Right renal pelvis (tissue), 4 donors: ENCODE measurements at places on chromosomes 16 and 17. TPM values are rescaled to one million over a fixed set of nuclear protein-coding genes. Genes with fewer than 3 reads are reported as not detected.
A peak's percentile ranks its signal among the peaks of the same experiment; 100 is the strongest.

GRCh38 chr17:40726919-40727318 is 23.4 kb upstream of the KRT24 start:
- DNase-seq = no peak

- DNase-seq = no peak
Measured at GRCh38 chr17:2937331-2938003, 125.9 kb downstream of the OR1D5 start.

DNA sequence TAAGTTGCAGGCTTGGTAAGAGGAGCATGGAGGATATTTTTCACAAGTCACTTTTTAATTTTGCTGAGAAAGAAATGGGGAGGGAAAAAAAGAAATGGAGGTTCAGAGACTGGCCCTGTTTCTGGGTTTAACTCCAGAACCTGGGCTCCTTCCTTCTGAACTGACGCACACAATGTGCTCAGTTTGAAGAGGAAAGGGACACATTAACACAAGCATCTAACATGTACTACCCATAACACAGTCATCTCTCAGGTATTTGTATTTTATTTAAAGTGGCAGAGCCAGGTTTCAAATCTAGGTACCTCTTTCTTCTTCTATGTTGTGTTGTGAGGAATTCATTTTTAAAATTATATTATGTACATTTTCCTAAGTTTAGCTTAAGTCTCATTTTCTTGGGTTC is 5.3 kb upstream of the TMEM100 start:
- no peak for DNase-seq

GRCh38 chr17:72724267-72724666 is 368.2 kb downstream of the SLC39A11 start:
- no peak for DNase-seq

- no peak for DNase-seq
Measured at GRCh38 chr17:49093131-49093530, 39.4 kb upstream of the B4GALNT2 start.

- DNase-seq = no peak
Measured at GRCh38 chr16:76669288-76669687, 392.1 kb downstream of the CNTNAP4 start.

DNA sequence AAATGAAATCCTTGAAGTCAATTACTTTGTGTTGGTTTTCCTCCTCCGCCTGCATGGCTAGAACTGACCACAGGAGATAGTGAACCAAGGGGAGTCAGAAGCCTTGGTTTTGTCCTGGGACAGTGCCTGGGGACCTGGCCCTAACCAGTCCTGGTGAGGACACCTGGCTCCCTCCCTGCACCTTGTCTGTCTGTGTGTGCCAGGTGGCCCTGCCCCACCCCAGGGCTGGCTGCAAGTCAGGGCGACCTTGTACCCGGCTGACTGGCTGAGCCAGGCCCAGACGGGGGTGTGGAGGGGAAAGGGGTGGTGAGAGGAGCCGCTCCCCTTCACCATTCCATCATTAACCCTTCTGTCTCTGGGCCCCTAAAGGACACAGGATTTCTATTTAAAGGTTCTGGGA is 3.4 kb downstream of the RAPGEFL1 start:
- DNase-seq = no peak

DNA sequence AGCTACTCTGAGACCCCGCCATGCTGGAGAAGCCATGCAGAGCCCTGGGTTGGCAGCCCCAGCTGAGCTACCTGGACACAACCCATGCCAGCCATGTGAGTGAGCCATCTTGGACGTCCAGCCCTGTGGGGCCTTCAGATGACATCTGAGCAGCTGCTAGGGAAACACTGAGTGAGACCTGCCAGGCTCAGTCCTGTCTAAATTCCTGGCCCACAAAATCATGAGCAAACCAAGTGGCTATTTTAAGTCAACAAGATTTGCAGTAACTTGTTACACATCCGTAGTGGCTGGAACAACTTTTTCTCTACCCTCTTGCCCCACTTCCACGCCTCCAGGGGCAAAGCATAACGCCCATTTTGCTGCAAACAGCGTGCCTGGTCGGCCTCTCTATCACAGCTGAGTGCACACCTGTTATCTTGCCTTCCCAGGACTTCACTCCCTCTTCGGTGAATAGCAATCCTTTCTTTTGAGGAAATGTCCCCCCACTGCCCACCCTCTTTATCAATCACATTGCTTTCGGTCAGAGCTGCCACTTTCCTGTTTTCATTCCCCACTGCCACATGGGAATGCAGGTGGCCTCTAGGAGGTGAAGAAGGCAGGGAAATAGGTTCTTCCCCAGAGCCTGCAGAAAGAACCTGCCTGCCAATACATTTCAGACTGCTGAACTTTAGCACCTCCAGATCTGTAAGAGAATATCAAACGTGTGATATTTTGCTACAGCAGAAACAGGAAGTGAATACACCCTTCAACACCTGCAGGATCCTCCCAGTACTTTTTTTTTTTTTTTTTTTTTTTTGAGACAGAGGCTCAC is 7.4 kb upstream of the SCIMP start:
- DNase-seq = no peak

GRCh38 chr17:76262732-76263344 is 2.3 kb upstream of the UBALD2 start:
- DNase-seq = no peak

DNA sequence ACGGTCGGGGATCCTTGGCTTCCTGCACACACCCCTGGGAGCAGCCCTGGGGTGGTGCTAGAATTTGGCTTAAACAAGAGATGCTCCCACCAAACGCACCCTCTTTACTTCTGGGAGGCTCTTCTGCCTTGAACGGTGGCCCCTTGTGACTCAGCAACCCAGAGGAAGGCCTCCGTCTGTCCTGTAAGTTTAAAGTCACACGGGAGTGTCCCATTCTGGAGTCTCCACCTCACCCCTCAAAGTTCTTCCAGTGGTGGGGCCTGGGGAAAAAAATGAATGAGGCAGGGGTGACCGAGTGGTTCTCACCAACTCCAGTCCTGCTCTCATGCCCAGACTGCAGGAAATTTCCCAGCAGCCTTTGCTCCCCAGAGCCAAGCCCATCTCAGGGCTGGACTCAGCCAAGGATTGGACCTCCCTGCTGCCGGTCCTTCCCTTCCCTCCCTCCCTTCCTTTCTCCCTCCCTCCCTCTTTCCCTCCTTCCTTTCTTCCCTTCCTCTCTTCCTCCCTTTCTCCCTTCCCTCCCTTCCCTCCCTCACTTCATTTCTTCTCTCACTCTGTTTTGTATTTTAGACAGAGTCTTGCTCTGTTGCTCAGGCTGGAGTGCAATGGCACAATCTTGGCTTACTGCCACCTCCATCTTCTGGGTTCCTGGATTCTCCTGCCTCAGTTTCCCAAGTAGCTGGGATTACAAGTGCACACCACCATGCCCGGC is 11.4 kb downstream of the ITGAD start:
- no peak for DNase-seq

DNA sequence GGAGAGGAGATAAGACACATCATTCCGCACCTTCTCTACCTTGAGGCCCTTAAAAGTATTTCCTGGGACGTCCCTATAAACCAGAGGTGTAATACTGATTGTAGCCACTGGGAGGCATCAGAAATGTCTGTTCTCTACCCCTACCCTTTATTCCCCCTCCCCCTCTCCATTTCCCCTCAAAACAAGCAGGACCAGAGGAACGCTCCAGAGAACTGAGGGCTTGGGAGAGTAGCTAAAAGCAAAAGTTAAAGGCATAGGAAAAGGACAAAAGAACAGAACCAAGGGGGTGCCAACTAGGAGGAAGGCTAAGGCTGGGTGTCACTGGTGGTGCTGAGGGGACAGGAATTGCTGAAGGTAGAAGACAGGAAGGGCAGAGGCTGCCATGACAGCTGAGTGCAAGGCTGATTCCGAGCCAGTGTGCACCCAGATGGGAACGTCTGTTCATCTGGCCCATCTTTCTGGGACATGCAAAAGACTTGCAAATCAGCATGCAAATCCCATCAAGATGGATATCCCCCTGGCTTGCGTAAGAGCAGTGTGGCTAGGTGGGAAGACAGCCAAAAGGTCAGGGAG is 6.7 kb downstream of the CAMTA2 start:
- DNase-seq = peak; percentile 57

DNA sequence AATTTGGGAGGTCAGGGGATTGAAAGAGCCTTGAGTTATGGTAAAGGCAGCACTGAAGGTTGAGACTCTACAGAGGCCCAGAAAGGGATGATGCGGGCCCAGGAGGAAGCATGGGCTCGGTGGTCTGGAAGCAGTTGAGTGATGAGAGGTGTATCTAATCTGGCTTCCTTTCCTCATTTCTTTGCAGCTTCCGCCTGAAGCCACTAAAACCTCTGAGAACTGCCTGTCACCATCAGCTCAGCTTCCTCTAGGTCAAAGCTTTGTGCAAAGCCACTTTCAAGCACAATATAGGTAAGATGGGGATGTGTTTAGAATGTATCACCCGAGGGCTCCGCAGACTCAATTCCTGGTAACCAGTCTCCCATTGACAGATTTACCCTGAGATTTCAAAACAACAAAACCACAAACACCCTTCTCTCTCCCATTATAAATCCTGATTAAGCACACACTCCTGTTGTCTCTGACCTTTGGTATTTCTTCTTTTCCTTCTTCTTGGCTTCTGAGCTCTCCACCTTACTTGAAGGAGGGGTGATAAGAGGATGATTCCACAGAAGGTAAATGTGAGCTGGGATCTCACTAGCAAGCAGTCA is 21.2 kb downstream of the USP43 start:
- no peak for DNase-seq

The ABCC3 gene
- 9.8 TPM for polyA plus RNA-seq

The ARL5C gene
- 0.32 TPM for polyA plus RNA-seq

The CDH3 gene
- 60.9 TPM for polyA plus RNA-seq

The ZNF423 gene
- 26.0 TPM for polyA plus RNA-seq

The PABPN1L gene
- 0.09 TPM for polyA plus RNA-seq

The SAMD14 gene
- 15.7 TPM for polyA plus RNA-seq
